SW 1271 (cell line): ENCODE measurements at places on chromosomes 11 and 22.

DNA sequence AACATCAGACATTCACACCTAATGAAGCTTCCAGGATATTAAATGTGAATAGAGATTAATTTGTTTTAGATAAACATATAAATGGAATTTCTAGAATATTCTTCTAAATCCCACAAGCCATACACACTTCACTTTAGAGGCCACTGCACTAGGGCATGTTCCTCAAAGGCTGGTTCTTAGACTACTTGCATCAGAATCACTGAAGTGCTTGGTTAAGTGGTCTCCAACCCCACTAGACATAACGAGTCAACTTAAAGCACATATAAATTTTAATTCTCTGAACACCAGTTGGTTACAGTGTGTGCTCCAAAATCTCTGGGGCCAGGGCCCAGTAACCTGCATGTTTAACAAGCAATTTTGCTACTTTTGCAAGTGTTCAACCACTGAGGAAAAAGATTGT lies 7.9 kb upstream of the ALKBH8 start:
- no peak for DNase-seq

DNA sequence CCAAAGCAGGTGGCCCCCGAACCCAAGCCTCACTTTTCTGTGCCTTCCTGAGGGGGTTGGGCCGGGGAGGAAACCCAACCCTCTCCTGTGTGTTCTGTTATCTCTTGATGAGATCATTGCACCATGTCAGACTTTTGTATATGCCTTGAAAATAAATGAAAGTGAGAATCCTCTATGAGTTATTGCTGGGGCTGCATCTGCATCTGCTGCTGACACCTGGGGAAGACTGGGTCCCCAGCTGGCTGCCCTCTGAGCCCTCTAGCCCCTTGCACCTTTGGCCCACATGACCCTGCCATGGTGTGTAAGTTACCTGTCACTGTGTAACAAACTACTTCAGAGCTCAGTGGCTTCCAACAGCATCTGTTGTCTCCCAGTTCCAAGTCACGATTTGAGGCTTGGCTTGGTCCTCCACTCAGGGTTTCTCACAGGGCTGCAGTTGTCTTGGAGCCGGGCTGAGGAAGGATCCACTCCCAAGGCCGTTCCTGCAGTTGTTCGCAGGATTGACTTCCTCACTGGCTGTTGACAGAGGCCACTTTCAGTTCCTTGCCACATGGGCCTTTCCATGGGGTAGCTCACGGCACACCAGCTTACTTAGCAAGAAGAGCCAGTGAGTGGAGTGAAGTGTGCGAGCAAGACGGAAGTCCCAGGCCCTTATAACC lies 13.5 kb upstream of the UVRAG start:
- no peak for DNase-seq

- no peak for DNase-seq
These were observed 3.2 kb upstream of the THY1 start for GRCh38 chr11:119426142-119426541.

- DNase-seq, result no peak
These were observed 1.9 kb upstream of the UQCC3 start for GRCh38 chr11:62669420-62670161.

DNA sequence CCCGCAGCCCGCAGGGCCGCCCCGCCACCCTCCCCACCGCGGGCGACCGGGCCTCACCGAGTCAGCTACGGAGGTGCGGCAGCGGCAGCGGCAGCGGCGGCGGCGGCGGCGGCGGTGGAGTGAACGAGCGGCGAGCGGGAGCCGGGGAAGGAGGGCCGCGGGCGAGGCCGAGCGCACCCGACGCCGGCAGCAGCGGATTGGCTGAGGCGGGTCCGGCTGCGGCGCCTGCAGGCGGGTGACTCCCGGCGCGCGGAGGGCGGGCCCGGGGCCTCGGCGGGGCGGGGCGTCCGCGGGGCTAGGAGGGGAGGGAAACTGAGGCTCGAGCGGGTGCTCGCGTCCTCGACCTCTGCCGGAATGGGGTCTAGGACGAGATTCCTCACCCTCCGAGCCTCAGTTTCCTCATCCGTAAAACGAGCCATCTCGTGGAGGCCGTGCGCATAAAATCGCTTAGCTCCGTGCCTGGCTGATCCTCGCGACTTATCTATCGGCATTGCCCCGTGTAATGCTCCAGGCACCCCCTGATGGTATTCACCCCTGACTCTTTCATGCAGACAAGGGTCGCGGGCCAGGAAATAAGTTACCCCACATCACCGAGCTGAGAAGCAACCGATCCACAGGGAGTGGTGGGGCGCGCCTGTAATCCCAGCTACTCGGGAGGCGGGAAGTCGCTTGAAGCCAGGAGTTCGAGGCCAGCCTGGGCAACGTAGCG lies at the start of gene CPT1A:
Gene CPT1A (minus strand): TSS at position 199 of the 709 bp plus-strand sequence. CDS start 26,442 bp downstream, outside the sequence.
- no peak for DNase-seq

GRCh38 chr22:33049119-33049729 lies 9.0 kb downstream of the SYN3 start:
- no peak for DNase-seq

DNA sequence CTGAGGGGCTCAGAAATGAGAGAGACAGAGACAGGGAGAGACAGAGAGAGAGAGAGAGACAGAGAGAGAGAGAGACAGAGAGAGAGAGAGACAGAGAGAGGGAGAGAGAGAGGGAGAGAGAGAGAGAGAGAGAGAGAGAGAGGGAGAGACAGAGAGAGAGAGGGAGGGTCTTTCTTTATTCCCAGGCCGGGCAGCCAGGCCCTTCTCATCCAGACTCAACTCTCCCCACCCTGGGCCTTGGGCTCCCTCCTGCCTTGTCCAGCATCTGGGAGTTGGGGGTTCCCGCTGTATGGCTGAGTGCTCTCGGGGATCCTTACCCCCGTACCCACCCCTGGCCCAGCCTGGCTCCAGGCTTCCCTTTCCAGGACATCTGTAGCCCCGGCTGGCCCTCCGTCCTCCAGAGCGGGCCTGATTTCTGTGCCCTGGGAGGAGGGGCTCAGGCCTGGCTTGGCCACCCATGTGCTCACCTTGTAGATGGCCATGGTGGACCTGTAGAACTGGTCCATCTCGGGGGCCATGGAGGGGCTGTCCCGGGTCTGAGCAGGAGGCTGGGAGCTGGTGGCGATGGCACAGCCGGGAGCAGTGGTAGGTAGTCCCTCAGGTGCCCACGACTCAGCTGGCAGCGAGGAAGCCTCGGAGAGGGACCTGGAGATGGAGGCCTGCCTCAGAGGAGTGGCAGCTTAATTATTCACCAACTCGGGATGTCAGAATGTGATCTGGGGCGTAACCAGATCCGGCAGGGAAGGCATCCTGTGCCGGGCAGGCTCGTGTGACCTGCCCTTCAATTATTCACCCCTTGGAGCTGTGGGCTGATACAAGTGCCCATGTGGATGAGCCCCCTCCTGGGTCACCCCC lies at the start of gene BAIAP2L2:
Gene BAIAP2L2 (minus strand): TSS at position 677 of the 855 bp plus-strand sequence. CDS start 159 bp downstream, at position 518.
- no peak for DNase-seq

GRCh38 chr11:44159848-44160721 lies 64.6 kb downstream of the EXT2 start:
- no peak for DNase-seq

- no peak for DNase-seq
These were observed 4.3 kb upstream of the RAD9A start for GRCh38 chr11:67387518-67387917.

DNA sequence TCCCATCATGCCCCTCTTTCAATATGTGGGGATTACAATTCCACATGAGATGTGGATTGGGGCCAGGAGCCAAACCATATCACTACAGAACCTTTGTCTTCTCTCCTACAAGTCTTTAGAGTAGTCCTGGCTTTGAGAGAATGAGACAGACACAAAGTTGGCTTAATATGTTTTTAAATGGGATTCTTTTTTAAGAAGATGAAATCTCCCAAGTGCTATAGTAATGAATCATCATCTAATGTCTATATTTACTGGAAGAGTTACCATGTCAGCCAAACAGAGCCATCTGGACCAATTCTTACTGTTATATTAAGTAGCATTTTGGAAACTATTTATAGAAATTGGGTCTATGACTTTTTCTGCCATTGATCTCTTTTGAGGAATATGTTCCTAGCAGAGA lies 38.1 kb upstream of the CARD18 start:
- DNase-seq, result peak; percentile 21

- DNase-seq, result no peak
These were observed 132.8 kb downstream of the CRYBB2 start for GRCh38 chr22:25352294-25352680.
